ENCODE measurements at places on chromosomes 2 and 18.

DNA sequence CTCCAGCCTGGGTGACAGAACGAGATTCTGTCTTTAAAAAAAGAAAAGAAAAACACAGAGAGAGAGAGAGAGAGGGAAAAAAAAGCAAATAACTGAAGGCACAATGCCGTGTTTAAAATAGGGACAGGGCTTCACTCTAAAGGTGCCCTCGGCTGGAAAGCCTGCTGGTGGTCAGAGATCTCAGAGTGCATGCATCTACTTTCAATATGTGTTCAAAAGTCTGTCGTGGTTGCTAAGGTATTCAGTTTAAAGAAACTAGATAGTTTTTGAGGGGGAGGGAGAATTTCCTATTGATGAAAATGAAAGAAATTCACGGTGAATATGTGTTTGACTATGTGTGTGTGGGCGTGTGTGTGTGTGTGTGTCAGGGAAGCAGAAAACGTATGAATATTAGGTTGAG, 11.0 kb upstream of the CBLN2 start:
- H3K4me1 ChIP-seq: no peaks in the 10 kb centered on the region
- no peak for DNase-seq
- H3K36me3 ChIP-seq: no peaks in the 10 kb centered on the region
- no peak overlapping the region for H3K27ac ChIP-seq
- H3K4me3 ChIP-seq: no peak overlapping the region

- no peak overlapping the region for H3K27ac ChIP-seq
- H3K36me3 ChIP-seq: peaks cover 55% of the 10 kb centered on the region
- peak; percentile 3 for DNase-seq
- peaks cover 7% of the 10 kb centered on the region for H3K4me1 ChIP-seq
- no peak overlapping the region for H3K4me3 ChIP-seq
Observed at GRCh38 chr18:74508366-74508765, 12.2 kb downstream of the CNDP2 start.

DNA sequence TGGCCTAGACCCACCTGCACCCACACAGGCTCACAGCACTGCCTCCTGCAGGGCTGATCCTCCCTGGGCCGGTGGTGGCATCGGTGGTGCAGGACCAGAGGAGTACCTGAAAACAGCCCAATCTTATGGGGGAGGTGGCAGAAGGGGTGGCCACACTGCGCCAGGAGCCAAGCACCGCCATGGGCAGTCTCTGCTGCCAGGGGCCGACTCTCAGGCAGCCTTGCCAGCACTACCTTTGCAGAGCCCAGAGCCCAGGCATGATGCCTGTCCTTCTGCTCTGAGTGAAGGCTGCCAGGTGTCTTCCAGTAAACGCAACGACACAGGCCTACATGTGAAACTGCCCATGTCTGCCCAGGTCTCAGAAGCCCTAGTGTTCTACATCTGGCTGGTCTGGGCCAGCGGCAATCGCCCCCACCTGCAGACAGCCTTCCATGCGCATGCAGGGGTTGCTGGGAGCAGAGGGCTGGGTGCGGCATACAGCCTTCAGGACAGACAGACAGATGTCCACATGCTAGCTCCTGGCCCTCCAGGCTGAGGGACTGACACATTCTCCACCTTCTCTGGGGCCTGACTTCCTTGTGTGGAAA, 6.8 kb downstream of the HS6ST1 start:
- no peak overlapping the region for H3K27ac ChIP-seq
- no peaks in the 10 kb centered on the region for H3K36me3 ChIP-seq
- H3K27me3 ChIP-seq: peaks cover 6% of the 10 kb centered on the region
- no peak overlapping the region for H3K4me3 ChIP-seq

DNA sequence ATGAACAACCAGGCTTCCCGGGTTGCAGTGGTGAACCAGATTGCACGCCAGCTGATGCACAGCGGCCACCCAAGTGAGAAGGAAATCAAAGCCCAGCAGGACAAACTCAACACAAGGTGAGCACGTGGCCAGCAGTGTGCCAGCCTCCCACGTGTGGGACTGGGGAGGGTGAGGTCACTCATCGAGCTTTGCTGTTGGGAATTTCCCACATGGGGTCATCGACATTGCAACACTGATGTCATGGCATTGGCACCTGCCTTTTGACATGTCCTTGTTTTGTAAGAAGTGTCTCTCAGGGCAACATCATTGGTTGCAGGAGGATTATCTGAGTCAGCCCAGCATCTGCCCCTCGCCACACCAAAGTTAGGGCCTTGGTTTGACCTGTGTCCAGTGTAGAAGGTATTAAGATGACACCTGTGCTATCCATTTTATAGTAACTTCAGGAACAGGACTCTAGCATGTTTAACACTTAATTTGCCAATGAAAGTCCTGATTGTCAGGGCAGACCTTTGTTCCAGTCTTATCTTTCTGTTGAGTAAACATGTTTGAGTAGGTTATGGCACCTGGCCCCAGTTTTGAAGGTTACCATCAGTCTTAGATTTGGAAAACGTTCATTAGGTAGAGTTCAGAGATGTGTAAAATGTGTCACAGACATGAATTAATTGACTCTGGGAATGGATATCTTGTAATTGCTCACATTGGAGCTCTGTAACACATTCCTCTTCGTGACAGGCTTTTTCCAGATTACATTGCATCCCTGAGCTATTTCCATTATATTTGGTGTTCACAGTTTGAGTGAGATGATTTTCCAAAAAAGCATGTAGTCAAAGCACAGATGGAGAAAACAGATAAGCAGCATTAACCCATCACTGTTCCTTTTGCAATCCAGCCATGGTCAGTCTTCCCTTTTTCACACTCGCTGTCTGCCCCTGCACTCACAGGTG, 93.3 kb upstream of the EML6 start:
- H3K4me3 ChIP-seq: no peak overlapping the region
- peaks cover 29% of the 10 kb centered on the region for H3K4me1 ChIP-seq
- H3K36me3 ChIP-seq: peaks cover 85% of the 10 kb centered on the region
- H3K27me3 ChIP-seq: no peaks in the 10 kb centered on the region
- no peak for DNase-seq

DNA sequence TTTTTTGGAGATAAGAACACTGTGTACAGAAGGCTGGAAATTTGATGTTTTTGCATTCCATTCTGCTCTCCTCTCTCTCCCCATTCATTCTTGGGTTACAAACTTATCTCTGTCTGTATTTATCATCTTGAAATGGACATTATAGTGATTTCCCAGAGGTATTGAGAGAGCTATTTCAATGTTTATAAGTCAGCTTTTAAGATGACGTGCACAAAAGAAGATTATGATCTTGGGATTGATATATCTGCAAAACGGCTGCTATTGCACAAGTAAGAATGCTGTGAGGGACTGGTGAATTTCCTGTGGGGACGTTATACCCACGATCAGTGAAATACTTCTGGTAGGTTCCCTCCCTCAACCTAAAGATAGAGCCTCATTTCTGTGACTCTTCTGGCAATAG, 61.0 kb upstream of the DTNA start:
- H3K4me1 ChIP-seq: no peaks in the 10 kb centered on the region
- no peak overlapping the region for H3K4me3 ChIP-seq
- no peak overlapping the region for H3K27ac ChIP-seq
- no peak for DNase-seq

DNA sequence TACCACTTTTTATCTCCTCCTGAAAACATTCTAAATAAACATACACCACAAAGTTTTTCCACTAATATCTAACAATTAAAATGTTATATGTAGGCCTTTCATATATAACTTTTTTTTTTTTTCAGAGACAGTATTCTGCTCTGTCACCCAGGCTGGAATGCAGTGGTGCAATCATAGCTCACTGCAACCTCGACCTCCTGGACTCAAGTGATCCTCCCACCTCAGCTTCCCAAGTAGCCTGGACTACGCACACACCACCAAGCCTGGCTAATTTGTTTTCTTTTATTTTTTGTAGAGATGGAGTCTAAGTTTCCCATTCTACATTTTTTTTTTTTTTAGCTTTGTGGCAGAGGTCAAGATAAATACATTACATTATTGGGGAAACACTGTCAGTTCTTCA, 1612.6 kb upstream of the NXPH2 start:
- H3K27me3 ChIP-seq: no peaks in the 10 kb centered on the region
- no peak overlapping the region for H3K4me3 ChIP-seq
- no peak for DNase-seq
- H3K36me3 ChIP-seq: no peaks in the 10 kb centered on the region
- no peaks in the 10 kb centered on the region for H3K4me1 ChIP-seq
- H3K27ac ChIP-seq: no peak overlapping the region

DNA sequence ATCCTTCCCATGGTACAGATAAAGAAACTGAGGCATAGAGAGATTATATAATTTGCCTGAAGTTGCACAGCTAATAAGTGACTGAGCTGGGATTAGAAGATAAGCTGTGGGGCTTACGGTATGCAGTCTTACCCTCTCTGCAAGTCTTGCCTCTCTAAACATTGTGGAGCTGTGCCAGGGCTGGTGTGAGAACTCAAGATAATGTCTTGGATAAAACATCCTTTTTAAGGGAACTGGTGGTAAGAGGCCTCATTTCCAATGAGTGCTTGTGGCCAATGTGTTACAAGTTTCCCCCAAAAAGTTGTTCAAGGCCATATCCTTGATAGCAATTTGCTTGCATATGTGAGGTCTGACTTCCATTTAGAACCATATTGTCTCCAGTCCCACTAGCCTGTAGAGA, 84.3 kb upstream of the ETAA1 start:
- no peaks in the 10 kb centered on the region for H3K36me3 ChIP-seq
- no peak overlapping the region for H3K27ac ChIP-seq
- H3K4me1 ChIP-seq: no peaks in the 10 kb centered on the region
- H3K4me3 ChIP-seq: no peak overlapping the region
- H3K27me3 ChIP-seq: no peaks in the 10 kb centered on the region

- peaks cover 6% of the 10 kb centered on the region for H3K4me1 ChIP-seq
- peaks cover 74% of the 10 kb centered on the region for H3K27me3 ChIP-seq
- no peaks in the 10 kb centered on the region for H3K36me3 ChIP-seq
- no peak overlapping the region for H3K4me3 ChIP-seq
- no peak overlapping the region for H3K27ac ChIP-seq
Observed at GRCh38 chr2:232501331-232501771, 13.7 kb upstream of the ECEL1 start.

GRCh38 chr2:207770602-207771404, 1.1 kb upstream of the FZD5 start:
- peak; percentile 23 for DNase-seq
- no peak overlapping the region for H3K27ac ChIP-seq
- H3K4me1 ChIP-seq: peaks cover 35% of the 10 kb centered on the region
- H3K4me3 ChIP-seq: peak overlapping the region; percentile 85
- no peaks in the 10 kb centered on the region for H3K36me3 ChIP-seq

DNA sequence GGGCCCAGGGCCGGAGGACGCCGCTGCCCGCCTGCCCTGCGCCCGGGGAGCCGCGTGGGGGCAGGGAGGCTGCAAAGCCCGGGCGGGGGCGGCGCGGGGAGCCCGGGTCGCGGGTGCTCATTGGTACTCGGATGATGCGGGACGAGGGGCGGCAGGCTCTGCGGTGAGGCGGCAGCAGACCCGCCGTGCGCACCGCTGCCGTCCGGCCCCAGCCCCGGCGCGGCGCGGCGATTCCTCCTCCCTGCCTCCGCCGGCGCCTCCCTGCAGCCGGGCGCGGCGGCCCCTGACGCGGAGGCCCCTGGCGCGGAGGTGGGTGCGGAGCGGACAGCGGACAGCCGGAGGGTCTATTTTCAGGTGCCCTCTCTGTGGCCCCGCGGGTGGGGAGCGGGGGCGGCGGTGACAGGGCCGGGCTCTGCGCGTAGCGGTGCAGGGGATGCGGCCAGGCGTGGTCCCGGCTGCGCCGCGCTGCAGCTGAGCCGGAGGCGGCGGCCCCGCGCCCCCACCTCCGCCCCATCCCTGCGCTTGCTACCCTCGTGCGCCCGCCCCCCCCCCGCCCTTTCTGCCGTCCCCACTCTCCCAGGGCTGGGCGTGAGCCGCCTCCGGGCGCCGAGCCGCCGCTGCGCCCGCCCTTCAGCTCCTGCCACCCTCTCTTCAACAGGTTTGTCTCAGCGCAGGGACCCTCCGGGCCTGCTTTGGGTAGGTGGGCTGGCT, 640 bp downstream of the SPTBN1 start:
- peaks cover 67% of the 10 kb centered on the region for H3K27me3 ChIP-seq
- H3K4me3 ChIP-seq: peak overlapping the region; percentile 70
- DNase-seq: peak; percentile 27
- H3K27ac ChIP-seq: no peak overlapping the region
- H3K36me3 ChIP-seq: no peaks in the 10 kb centered on the region

- no peak overlapping the region for H3K4me3 ChIP-seq
- no peak for DNase-seq
Observed at GRCh38 chr2:164831887-164832286, 9.7 kb downstream of the COBLL1 start.

DNA sequence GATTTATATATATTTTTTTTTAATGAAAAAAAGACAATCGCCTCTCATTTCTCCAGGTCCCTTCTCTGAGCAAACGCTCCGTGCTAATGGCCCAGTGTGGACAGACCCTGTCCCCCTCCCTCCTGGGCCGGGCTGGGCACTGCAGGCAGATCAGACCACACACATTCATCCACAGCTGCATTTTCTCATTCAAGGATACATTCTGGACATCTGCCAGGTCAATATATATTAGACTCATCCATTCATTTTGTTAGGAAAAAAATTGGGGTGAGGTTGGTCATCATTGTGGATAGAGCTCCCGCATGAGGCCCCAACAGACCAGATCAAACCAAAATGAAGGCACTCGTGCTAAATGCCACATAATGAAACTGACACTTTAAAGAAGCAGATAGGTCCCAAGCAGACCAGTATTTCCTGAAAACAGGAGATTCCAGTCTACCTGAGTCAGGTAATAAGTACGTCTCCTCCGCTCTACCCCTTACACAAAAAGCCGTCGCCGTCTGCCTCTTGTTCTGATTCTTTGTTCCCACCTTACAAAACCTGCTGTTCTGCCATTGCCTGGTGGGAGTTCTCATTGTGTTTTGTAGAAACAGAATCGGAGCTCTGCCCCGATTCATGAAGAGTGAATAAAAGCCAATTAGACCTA, 15.4 kb upstream of the OTOS start:
- peaks cover 10% of the 10 kb centered on the region for H3K27me3 ChIP-seq
- H3K36me3 ChIP-seq: no peaks in the 10 kb centered on the region
- no peak overlapping the region for H3K27ac ChIP-seq
- H3K4me3 ChIP-seq: no peak overlapping the region
- H3K4me1 ChIP-seq: no peaks in the 10 kb centered on the region

DNA sequence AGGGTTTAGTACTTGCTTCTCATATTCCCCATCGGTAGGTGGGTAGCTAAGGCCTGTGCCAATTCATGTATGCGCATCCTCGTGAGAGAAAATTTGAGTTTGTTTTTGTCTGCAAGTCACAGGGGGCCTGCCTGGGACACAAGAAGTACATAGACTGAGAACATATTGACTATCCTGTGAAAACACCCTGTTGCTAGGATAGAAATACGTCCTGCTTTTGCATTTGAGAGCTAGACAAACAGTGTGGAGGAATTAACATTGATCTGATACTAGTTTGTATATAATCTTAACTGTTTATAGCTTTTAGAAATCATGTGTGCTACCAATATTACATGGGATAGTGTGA, 10.9 kb downstream of the WDR7 start:
- H3K27ac ChIP-seq: no peak overlapping the region
- no peak for DNase-seq
- H3K36me3 ChIP-seq: peaks cover 12% of the 10 kb centered on the region
- peaks cover 9% of the 10 kb centered on the region for H3K4me1 ChIP-seq
- H3K27me3 ChIP-seq: no peaks in the 10 kb centered on the region

All from activated naive CD4-positive, alpha-beta T cell treated with anti-CD3 and anti-CD28 coated beads, Interleukin-2, amount 10 ng/mL, durations not matched to agents 7 days and 5 days (primary cell).